ENCODE measurements at places on chromosomes 16 and 17.

DNA sequence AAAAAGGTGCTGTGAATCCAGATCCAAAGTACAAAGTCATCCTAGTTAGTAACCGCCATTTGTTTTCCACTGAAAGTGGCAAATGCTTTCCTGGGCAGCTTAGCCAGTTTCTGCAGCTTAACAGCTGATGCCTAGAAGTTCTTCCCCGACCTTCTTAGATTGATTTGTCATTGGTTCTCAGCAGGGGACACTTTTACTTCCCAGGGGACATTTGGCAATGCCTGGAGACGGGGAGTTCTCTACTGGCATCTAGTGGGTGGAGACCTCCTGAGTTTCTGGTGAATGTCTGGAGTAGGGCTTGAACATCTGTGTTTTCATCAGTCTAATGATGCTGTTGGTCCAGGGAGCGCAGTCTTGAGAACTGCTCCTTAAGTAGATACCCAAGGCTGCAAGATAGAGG is 7.6 kb downstream of the DNAJA3 start:
- no peak for DNase-seq

DNA sequence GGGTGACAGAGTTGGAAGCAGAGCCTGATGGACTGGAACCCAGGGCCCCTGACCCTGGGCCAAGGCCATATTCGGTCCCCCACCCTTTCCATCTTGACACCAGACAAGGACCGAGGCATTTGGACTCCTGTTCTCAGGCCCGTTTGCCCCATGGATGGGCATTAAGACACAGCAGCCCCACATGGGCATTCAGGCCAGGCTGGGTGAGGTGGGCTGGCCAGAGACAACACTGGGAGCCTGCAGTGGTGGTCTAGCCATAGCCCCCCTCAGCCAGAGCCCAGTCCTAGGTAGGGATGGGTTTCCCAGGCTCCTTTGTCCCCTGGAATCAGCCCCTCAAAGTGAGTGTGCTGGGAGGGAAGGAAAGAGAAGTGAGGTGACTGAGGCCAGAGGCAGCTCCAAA is 1.6 kb downstream of the PDK2 start:
- no peak for DNase-seq

- DNase-seq: no peak
Observed at GRCh38 chr17:56432443-56432842, 161.1 kb upstream of the NOG start.

DNA sequence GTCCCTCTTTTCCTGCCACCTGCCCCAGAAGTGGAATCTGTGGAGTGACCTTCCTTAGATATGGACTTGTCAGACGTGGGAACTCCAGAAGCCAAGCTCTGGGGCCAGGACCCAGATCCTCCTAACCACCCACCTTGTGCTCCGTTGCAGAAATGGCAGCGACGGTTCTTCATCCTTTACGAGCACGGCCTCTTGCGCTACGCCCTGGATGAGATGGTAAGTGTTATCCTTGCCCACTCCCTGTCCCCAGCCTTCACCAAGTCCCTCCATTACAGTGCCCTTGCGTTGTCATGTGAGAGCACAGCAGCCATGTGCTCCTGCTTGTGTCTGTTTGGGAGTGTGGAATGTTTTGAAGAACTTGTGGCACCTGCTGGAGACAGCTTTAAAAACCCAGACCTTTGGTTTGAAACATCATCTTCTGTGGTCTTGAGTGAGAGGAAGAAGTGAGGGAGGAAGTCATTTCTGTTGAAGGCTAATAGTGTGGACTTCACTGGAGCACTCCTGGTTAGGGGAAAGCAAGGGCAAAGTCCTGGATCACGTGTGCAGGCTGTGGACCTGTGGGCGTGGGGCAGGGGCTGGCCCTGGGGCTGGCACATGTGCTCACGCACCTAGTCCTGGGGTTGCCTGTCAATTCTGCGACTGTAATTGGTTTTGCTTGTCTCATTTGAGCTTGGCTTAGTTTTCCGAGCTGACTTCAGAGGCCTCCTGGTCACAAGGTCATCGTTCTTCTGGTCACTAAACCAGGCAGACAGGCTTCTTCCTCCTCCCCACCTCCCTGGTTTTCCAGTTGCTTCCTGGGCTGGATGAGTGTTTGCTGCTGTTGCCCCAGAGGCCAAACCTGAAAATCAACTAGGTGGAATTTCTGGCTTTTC is 35.8 kb downstream of the MPRIP start:
- no peak for DNase-seq

DNA sequence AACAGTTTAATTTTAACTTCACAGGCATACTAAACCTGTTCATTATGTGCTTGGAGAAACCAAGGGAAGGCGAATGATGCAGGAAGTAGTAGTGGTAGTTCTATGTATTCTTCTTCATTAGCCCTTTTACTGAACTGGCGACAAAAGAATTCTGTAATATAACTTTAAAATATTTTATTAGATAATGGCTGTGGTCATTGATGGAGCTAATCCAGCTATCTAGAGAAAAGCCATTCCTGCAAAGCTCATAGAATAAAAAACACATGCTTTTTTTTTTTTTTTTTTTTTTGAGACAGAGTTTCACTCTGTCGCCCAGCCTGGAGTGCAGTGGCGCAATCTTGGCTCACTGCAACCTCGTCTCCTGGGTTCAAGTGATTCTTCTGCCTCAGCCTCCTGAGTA is 23.5 kb downstream of the TANC2 start:
- no peak for DNase-seq

DNA sequence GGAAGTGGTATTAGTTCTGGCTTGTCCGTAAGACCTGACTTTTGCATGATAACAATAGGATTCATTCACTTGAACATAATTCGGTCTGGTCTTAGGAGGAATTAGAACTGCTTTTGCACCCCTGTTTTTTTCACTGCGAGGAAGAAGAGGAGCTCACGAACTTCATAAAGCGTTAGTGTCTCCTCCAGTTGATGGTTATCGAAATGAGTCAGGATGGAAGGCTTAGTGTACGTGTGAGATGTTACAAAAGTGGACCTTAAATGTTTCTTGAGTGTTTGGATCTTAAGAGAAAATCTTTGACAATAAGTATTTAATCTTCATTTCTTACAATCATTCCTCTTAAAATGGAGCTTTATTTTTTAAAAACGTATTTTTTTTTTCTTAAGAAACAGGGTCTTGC is 52.8 kb downstream of the USP10 start:
- DNase-seq: no peak

Measured in NCI-H2171 (cell line).